Endothelial cell (in vitro differentiated cells): ENCODE measurements at places on chromosomes 11 and 22.
A peak's percentile ranks its signal among the peaks of the same experiment; 100 is the strongest.

DNA sequence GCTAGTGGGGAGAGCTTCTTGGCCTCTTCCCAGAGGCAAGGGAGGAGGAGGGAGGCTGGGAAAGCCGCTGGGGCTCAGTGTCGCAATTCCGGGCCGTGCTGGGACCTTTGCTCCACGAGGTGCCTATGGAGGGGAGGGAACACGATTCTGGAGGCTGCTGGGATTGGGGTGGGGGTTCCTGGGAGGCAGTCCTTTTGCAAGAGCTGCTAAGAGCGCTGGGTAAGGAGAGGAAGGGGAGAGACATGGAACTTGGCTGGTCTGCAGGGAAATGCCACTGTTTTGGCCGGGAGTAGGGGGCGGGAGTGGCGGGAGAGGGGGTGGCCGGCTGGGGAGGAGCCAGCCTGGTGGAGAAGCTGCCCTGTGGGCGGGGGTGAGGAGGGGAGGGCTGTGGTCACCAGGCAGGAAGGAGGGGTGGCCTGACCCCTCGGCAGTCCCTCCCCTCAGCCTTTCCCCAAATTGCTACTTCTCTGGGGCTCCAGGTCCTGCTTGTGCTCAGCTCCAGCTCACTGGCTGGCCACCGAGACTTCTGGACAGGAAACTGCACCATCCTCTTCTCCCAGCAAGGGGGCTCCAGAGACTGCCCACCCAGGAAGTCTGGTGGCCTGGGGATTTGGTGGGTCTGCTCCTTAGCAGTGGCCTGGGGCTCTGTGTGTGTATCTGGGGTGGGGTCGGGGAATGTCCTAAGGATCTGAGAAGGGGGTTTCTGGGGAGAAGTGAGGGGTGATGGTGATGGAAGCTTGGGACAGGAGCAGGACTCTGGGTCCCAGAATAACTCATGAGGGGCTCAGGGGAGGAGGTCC, at the start of gene NR1H3:
Gene NR1H3 (plus strand): TSS at position 480 of the 800 bp plus-strand sequence. CDS start 1,221 bp downstream, outside the sequence.
- H3K4me3 ChIP-seq = peak within 1 kb of the TSS; percentile 92
- peak; percentile 84 for DNase-seq
- peak within 1 kb of the TSS; percentile 94 for H3K27ac ChIP-seq
- peaks cover 58% of the 10 kb centered on the region for H3K4me1 ChIP-seq
- H3K36me3 ChIP-seq = peaks cover 7% of the 10 kb centered on the region

DNA sequence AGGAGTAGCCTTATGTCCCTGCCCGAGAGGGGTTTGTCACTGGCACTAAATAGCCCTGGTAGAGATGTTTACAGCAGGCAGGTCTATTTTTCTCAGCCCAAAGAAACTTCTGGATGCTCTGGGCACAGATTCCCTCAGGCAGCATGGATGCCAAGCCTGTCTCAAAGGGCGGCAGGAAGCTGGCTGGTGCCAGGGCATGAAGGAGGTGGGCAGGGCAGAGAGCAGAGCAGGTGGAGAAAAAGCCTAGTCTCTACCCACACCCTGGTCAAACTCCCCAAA, 4.1 kb upstream of the GAS2L1 start:
- peaks cover 38% of the 10 kb centered on the region for H3K36me3 ChIP-seq
- DNase-seq = no peak
- no peak overlapping the region for H3K4me3 ChIP-seq
- no peak overlapping the region for H3K27ac ChIP-seq
- peaks cover 24% of the 10 kb centered on the region for H3K4me1 ChIP-seq

DNA sequence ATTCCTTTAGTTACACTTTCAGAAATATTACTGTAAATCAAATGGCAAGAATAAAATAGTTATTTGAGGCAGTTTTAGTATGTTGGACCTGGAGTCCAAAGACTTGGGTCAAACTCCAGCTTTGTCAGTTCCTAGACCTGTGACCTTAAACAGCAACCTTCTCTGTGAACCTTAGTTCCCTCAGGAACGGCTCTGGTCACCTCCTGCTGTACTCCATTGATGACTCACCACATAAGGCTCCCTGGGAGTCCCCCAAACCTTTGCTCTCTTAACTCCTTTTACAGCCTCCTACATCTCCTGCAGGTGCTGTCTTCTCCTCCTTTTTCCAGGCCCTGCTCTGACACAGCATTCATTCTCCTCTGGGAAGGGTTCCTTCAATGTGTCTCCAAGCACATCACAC, 29.1 kb downstream of the LIMK2 start:
- peaks cover 3% of the 10 kb centered on the region for H3K27me3 ChIP-seq
- H3K4me3 ChIP-seq = no peak overlapping the region
- H3K4me1 ChIP-seq = peaks cover 40% of the 10 kb centered on the region
- DNase-seq = no peak

GRCh38 chr11:67420147-67420645, 4.7 kb downstream of the CARNS1 start:
- no peak overlapping the region for H3K27ac ChIP-seq
- H3K36me3 ChIP-seq = no peaks in the 10 kb centered on the region
- no peak overlapping the region for H3K4me3 ChIP-seq
- H3K4me1 ChIP-seq = peaks cover 3% of the 10 kb centered on the region
